ENCODE measurements at places on chromosomes 12 and 14. TPM values are rescaled to one million over a fixed set of nuclear protein-coding genes. Genes with fewer than 3 reads are reported as not detected.

GRCh38 chr14:70753518-70753953 is 55.8 kb downstream of the MAP3K9 start:
- no peak for DNase-seq

DNA sequence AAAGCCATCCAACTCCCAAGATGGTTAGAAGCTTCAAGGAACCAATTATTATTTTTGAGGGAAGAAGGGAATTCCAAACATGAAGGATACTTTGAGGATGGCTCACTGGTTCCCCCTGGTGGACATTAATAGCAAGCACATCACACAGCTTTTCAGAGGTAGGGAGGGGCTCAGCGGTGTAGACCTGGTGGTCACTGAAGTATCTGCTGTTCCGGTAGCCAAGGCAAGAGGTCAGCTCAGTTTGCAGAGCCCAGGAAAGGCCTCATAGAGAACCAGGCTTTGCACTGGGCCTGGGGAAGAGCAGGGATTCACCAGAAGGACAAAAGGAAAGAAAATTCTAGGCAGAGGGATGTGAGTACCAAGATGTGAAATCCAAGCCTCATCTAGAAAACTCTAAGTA is 118.7 kb downstream of the KSR2 start:
- peak; percentile 17 for DNase-seq

DNA sequence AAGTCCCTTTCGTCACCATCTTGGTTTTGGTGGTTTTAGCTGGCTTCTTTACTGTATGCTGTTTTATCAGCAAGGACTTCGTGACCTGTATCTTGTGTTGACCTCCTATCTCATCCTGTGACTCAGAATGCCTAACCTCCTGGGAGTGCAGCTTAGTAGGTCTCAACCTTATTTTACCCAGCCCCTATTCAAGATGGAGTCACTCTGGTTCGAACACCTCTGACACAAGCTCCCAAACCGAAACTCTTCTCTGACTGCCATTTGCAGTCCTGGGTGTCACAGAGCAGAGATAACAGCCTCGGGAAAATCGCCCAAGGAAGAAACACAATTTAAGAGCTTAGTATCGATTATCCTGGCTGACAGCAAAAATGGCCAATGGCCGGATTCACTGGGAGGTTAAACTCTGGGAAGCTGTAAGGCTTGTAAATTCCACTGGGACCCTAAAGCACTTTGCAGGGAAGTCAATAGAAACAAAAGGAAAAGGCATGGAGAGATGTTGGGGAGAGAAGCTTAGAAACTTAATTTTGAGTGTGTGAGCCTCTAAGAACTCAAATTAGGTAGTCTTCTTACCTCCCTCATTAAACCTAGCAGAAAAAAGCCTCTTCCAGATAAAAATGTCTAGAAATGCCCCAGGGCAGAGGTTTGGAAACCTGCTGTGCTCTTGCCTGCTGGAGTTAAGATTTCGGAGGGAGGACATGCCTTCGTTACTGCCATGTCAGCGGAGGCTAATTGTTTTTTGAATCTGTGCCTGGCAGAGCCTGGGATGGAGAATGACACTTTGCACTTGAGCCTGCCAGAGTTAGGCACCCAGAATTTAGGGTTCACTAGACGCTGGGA is 56.5 kb upstream of the RPH3A start:
- no peak for DNase-seq

- peak; percentile 43 for DNase-seq
Measured at GRCh38 chr12:50314636-50315312, 31.5 kb upstream of the LIMA1 start.

DNA sequence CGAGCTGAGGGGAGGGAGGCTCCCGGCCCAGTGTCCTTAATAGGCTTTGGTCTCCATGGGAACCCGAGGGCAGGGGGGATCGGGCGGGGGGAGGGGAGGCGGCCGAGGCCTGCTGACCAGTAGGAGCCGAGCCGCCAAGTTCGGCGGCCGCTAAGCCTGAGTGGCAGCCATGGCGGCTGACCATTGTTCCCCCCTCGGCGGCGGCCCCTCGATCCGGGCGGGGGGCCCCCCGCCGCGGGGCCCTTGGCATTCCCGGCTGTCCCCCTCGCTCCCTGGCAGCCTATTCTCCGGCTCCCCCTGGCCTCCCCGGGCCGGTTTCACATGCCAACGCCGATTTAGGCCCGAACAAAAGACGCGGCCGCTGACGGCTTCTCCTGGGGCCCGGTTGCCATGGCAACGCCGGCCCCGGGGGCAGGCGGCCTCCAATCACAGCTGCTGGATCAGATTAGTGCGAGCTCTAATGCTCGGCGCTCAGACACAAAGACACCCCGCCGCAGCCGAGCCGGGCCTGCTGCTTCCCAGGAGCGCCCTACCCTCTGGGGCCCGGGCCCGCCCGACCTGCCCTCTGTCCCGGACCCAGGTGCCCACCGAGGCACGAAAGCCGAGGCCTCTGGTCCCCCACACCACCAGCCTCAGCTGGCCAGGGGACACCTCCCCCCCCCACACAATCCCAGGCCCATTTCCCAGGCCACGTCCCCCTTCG is 7.3 kb downstream of the MSI1 start:
- DNase-seq: no peak

BCDIN3D gene
- total RNA-seq: 4.2 TPM

RFX4 gene
- not detected for total RNA-seq

PTPRR gene
- total RNA-seq: not detected
